ENCODE measurements at places on chromosomes 12 and 14.
A peak's percentile ranks its signal among the peaks of the same experiment; 100 is the strongest.

GRCh38 chr14:43410631-43411030 lies 1096.5 kb downstream of the FSCB start:
- no peak for DNase-seq

- peak; percentile 73 for DNase-seq
These were observed 27.1 kb downstream of the VRK1 start for GRCh38 chr14:96824283-96824682.

- DNase-seq: no peak
These were observed 39.6 kb downstream of the IQSEC3 start for GRCh38 chr12:106118-106591.

DNA sequence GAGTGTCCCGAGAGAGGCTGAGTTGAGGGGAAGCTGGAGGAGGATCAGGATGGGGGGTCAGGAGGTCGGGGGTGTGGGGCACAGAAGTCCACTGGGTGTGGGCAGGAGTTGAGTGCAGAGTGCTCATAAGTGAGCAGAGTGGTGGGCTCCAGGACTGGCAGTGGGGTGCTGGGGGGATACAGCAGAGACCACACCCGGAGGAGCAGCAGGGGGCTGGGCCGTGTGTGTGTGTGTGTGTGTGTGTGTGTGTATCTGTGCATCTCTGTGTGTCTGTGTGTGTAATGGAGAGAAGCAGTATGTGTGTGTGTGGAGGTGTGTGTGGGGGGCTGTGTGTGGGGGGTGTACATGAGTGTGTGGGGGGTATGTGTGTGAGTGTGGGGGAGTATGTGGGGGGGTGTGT lies 4.9 kb upstream of the NUDT14 start:
- DNase-seq: no peak

DNA sequence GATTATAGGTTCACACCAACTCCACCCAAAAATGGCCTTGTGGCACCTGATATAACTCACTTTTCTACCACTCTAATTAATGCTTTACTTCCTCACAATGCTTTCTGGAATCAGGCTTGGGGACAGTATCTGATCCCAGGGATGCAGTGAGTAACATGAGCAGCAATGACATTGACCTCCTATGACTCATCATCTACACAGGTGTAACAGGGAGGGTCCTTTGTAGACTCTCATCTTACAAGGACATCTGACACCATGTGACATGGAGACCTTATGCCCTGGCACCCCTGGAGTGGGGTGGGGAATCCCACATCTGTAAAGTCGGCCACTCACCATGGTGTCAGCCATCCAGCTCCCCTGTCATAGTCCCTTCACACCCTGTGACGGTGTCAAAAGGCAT lies 586.4 kb downstream of the MED13L start:
- DNase-seq: no peak

DNA sequence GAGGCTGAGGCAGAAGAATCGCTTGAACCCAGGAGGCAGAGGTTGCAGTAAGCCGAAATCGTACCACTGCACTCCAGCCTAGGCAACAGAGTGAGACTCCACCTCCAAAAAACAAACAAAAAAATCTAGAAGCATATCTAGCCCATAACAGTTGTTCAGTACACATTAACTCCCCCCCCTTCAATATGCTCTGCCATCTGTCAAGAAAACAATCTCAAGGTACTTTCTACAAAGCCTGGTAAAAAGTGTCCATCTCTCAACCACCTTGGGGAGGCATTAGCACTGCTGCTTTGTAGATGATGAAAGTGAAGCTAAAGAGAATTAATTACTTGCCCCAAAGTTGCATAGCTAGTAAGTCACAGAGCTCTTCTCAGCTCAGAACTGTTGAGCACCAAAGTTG lies 24.9 kb downstream of the LGALS3 start:
- DNase-seq: no peak

DNA sequence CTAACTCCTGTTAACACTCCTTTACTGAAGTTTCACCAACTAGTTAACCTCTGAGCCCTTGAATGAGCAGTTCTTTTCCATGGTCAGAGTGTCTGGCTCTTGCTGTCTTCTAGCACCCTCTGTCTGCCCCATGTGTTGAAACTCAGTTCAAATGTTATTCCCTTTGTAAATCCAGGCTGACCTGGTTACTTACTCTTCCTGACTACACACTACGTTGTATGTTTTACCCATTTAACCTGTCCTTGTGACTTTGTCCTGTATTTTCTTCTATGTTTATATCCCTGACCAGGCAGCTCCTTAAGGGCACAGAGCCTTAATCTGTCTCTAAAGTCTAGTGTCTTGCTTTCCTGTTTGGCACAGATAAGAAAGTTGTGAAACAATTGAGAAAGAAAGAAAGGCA lies 389.0 kb upstream of the RPL10L start:
- DNase-seq: no peak

GRCh38 chr14:67444395-67444794 lies 32.4 kb upstream of the PLEK2 start:
- DNase-seq: no peak

GRCh38 chr12:124088217-124088907 lies 115.3 kb downstream of the ZNF664 start:
- no peak for DNase-seq

DNA sequence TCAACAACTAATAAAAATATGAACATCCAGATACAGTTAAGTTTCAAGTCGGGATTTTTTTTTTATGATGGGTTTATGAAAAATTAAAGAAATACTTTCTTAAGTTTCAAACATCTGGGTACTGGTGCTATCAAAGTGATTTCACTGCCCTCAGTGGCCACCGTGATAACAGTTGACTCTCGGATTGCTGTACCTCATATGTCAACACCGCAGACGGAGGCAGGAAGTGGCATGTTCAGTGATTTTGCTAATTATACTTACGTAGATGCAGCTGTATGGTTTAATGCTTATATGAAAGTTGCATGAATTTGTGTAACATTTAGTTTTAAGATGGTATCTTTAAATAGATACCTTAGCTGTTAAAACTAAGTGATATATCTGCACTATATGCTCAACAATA lies 20.8 kb upstream of the FBLN5 start:
- DNase-seq: no peak

- DNase-seq: no peak
These were observed 42.2 kb upstream of the FBXO33 start for GRCh38 chr14:39474416-39474911.

DNA sequence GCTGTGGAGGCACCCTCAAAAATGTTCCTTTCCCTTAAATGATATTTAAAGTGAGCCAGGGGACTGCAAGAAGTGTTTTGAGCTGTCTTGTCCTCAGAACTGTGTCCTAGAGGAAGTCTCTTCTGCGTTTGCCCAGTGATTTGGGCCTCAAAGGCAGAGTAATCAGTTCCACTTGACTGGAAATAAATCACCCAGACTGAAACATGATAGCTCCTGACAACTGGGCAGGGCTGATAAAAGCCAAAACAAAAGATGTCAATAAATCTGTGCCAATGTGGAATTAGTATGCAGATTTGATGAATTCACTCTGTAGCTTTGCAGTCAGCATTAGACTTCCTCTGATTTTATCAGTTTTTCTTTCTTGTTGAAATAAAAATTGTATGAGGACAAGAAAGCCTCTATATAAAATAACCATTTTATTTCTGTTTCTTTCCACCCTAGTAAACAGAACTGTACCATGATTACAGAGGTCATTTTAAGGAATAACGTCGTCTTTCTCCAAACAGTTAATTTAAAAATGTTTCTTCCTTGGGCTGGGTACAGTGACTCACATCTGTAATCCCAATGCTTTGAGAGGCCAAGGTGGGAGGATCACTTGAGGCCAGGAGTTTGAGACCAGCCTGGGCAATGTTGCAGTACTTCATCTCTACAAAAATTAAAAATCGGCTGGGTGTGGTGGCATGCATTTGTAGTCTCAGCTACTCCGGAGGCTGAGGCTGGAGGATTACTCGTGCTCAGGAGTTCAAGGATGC lies 180.8 kb downstream of the ERC1 start:
- DNase-seq: no peak

DNA sequence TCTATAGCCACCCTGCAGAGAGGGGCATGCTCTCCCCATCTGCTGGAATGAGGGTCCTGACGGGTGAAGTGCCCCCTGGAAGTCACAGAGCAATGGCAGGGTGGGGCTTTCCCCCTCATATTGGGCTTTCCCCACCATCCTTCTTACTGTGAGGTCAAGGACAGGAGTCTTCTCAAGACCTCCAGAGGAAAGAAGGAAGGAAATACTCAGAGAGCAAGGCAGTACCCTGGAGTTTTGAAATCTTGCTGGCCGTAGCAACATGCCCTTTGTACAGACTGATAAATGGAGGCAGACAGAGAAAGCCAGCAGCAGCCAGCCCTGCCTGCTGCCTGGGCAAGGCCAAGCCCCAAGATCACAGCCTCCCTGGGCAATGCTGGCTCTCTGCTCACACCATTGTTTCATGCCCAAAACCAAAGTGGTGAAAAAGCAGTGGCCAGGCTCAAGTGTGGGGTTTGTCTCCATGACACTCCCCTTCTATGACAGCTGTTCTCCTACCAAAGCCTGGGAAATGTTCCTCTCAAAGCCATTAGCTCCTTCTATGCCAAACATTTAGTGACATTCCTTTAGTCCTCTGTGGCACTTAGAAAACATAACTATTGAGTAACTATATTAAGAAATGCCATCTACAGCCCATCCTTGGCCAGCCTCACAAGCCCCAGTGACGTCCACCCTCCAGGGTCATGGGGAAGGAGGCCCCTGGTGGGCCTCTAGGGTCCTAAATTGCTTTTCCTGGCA lies 13.2 kb upstream of the ITPK1 start:
- DNase-seq: no peak

DNA sequence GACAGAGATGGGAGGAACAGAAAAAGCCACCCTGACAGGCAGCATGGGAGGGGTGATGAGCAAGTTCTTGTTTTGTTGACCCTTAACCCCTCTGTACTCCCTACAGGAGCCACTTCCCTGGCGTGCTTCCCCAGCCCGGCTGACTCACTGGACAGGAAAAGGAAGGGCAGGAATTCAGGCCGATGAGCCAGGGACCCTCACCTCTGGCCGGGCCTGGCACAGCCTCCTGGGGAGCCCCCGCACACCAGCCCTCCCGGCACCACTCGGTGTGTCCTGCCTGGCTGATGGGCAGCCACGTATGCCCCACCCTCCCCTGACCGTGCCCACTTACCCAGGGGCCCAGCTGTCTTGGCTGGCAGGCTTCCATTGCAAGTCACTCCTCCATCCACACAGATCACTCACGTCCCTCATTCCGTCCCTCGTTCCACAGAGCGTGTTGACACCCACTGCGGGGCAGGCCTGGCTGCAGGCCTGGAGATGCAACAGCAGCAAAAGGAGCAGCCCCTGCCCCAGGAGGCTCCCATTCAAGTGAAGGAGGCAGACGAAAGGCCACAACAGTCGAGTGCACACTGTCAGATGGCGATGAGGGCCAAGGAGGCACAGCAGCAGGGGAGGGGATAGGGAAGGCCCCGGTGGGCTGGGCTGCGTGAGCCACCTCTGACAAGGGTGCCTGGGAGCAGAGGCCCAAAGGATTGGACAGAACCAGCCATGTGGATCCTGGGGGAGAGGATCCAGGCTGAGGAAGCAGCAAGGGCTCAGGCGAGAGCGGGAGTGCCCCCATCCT lies 19.7 kb upstream of the CD9 start:
- no peak for DNase-seq

- no peak for DNase-seq
These were observed 1.8 kb upstream of the RHOF start for GRCh38 chr12:121795034-121795968.

GRCh38 chr12:13156277-13156676 lies 40.2 kb upstream of the EMP1 start:
- no peak for DNase-seq

DNA sequence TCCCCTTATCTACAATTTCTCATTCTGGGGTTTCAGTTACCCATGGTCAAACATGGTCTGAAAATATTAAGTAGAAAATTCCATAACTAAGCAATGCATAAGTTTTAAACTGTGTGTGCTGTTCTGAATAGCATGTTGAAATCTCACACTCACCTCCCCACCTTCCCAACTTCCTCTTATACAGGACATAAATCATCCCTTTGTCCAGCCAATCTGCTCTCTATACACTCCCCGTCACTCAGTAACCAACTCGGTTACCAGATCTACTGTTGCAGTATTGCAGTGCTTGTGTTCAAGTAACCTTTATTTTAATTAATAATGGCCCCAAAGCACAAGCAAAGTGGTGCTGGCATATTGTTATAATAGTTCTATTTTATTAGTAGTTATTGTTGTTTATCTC lies 420.5 kb downstream of the GXYLT1 start:
- no peak for DNase-seq

- DNase-seq: no peak
These were observed 56.1 kb downstream of the APAF1 start for GRCh38 chr12:98701166-98701565.

DNA sequence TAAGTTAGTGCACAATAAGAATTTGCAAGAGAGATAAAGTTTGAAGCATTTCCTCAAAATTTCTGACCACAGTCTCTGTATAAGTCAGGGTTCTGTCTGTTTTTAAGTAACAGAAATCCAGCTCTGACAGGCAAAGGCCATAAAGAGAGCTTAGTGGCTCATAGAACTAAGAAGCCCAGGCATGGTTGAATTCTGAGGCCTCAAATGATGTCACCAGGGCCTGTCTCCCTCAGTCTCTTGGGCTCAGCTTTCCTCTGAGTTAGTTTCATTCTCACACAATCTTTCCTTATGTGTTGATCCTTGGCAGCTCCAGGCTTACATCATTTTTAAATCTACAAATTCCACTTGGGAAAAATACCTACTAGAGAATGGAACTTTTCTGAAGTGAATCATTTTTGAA lies 173.4 kb upstream of the ATP2B1 start:
- DNase-seq: peak; percentile 84

DNA sequence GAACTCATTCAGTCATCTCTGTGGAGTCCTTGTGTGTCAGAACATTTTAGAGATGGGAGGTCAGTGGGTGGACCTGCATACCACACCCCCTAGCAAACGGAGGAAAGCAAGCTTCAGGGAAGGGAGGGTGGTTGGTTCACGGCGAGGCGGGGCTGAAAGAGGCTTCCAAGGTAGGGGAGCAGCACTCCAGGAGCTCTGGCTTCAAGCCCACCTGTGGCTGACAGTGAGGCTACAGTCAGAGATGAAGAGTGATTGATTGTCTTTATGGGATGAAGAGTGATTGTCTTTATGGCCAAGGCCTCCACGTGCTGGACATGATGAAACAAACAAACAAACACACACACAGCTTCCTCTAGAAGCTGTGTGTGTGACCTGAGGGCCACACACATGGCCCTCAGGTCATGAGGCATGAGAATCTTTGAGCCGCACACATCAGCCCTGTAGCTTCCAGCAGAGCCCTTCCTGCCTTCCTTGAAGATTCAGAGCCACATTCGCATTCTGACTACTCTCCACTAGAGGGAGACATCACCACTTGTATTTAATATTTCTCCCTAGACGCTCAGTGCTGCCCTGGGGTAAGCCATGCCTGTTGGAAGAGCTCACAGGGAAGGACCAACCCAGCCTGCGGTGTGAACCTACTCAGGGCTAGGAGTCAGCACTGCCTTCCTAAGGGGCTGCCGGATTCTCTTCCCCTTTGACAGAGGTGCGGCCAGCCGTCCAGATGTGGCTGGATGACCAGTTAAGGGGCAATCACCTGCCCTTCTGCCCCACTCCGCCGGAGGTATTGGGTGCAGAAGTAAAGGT lies 54.4 kb upstream of the KCNA1 start:
- DNase-seq: peak; percentile 65

- DNase-seq: no peak
These were observed 4.9 kb downstream of the VAMP1 start for GRCh38 chr12:6465467-6466183.

Data from stromal cell of bone marrow (primary cell).